ENCODE measurements at places on chromosomes 16 and 17.

- DNase-seq: no peak
These were observed 8.6 kb downstream of the NLRC5 start for GRCh38 chr16:56997931-56998330.

DNA sequence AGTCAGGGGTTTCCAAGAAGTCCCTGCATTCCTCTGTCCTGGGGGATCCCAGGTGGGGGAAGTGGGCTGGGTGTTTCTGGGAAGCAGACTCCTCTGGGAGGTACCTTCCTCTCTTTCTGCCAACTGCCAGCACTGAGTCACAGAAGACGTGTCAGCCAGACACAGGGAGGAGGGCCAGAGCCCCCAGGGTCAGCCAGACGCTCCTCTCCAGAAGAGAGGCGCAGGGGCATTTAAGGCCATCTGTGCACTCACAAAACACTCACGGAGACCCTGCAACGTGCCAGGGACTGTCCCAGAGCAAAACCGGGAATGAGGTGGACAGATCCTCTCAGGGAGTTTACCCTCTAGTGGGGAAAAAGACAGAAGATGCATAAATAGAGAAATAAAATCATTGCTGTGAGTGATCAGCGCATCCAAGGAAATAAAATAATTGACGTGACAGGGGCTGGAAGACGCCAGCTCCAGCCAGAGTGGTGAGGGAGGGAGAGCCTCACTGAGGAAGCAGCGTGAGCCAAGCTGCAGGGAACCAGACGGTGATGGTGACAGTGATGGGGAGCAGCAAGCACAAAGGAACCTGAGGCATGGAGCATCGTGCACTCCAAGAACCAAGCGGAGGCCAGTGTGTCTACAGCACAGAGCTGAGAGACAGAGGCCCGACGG, 105.4 kb downstream of the ZNF423 start:
- no peak for DNase-seq

DNA sequence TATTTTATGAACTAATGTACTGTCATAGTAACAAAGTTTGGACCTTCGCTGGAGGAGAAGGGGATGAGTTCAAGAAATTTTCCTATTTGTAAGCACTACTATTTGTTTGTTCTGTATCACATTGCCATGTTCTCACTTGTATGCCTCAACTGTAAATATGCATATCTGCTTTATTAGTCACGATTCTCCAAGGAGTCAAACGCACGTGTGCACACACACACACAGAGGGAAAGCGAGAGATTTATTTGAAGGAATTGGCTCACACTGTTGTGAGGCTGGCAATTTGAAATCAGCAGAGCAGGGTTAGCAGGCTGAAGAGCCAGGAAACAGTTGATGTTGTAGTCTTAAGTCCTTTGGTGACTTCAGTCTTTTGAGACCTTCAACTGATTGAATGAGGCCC, 24.9 kb upstream of the MYH2 start:
- DNase-seq: no peak

GRCh38 chr16:2466667-2467527, 4.2 kb upstream of the NTN3 start:
- no peak for DNase-seq

DNA sequence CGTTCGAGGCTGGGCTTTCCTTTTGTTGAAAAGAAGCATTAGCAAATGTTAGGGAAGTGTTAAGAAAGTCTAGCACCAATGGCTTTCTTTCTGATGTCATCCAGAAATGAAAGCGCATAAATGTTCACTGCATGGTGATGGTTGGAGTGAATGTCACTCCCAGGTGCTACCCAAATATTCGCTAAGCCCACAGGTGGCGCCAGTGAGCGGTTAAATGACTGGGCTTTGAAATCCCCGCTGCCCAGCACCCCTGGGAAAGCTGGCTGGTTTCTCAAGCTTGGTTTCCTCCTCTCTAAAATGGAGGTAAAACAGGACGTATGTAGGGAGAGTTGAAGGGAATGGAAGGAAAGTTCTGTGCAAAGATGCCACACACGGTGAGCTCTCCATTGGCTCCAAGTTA, 104.4 kb downstream of the IRX5 start:
- no peak for DNase-seq

DNA sequence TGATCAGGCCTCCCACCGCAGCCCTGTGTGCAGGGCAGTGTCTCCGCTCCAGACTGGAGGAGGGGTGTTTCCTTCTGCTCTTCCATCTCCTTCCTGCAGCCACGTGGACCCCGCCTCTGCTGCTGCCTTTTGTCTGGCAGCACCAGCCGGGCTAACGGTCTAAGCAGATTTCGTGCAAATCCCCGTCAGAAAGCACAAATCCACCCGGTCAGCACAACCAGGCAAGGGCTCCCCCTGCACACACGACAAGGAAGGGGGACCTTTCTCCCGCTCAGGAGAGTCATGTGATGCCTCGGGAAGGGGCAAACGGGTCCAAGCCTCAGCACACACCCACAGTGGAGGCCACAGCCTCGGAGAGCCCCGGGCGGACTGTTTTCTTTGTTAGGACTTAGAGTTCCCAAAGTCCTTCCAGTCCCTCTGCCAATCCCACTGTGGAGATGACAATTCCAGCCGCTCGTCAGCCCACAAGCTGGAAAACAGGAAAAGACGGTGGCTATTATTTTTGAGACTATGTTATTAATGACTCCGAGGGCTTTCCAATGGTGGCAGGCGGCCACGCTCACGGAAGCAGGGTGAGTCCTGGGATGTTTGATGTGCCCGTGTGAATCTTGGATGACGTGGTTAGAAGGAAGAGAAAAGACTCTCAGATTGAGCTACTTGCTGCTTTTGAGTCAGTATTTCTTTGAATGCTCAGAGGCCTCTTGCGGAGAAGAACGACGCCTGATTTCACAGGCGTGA, 22.5 kb upstream of the MEAK7 start:
- DNase-seq: no peak

DNA sequence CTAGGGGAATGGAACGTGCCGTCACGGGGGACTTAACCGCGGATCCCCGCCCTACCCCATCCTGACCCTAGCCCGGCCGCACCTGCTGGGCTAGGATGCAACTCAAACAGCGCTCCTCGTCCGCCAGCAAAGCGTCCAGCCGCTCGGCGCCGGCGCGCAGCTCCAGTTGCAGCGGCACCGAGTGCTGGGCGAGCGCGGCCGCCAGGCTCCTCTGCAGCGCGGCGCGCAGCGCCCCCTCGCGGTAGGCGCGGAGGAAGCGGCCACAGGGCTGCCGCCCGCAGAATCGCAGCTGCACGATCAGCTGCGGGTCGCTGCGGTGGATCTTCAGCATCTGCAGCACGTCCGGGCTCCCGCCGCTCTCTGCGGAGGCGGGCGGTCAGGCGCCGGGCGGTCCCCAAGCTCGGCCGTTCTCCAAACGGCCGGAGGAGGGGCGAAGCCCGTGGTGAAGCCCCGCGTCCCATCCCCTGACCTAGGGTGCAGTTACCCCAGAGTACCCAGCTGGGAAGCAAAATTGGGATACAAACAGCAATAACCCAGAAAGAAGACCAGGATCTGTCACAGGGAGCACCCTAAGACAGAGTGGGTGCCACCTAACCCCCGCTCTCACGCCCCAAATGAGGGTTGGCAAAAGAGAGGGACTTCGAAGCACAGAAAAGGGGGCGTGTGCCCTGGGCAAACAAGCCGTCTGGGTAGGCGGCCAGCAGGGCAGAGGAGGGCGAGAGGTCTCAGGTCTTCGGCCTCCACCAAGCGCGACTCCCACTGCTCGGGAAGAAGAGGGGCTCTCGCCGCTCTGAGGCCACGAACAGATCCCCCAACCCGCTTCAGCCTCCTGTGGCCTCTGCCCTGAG, 4.2 kb downstream of the TRADD start:
- DNase-seq: peak; percentile 36

DNA sequence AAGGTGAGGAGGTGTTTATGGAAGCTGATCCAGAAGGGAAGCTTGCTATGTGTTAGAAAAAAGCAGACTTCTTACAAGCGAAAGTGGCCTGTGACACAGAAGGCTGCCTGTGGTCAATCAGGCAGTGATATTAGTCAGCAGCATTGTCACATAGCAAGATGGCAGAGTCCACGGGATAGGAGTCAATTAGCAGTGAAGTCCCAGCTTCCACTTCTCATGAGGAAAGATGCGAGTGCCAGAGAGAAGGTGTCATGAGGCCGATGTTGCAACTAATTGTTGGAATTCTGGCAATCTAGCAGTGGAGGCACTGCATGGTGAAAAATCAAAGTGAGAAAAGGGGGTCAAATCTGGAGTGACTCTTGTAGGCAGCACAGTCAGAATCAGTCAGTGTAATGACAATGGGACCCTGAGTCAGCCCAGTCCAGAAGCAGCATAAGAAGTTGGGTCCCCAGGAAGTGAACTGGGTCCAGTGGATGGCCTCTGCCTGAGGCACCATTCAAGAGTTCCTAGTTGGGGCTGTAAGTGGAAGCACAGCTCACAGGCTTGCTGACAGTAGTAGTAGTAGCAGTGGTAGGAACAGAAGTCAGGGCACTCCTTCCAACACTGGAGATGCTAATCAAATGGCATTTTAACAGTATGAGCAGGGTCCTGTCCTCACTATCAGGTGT, 85.1 kb downstream of the TNFRSF13B start:
- no peak for DNase-seq

- peak; percentile 73 for DNase-seq
These were observed 37.7 kb downstream of the BAHCC1 start for GRCh38 chr17:81432941-81433340.

GRCh38 chr16:85556456-85557082, 56.6 kb upstream of the GSE1 start:
- DNase-seq: peak; percentile 27

- DNase-seq: no peak
These were observed 15.9 kb downstream of the ADPRM start for GRCh38 chr17:10713318-10713717.

DNA sequence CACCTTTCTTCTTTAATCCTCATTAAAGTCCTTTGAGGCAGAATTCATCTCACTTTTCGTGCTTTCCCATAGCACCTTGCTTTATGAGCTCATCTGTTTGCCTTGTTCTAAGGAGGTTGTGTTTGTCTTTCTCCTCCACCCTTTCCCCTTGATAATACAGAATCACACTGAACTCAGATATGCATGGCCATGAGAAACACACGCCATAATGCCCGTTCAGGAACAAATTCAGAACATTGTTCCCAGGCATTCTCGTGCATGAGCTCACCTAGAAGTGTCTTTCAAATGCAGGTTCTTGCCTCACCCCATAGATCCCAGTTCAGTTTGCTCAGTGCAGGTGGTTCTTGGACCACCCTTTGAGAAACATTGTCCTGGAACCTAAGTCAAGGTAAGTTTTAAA, 71.1 kb downstream of the TMEM114 start:
- peak; percentile 4 for DNase-seq

- DNase-seq: no peak
These were observed 477 bp downstream of the CENPV start for GRCh38 chr17:16352667-16353316.

DNA sequence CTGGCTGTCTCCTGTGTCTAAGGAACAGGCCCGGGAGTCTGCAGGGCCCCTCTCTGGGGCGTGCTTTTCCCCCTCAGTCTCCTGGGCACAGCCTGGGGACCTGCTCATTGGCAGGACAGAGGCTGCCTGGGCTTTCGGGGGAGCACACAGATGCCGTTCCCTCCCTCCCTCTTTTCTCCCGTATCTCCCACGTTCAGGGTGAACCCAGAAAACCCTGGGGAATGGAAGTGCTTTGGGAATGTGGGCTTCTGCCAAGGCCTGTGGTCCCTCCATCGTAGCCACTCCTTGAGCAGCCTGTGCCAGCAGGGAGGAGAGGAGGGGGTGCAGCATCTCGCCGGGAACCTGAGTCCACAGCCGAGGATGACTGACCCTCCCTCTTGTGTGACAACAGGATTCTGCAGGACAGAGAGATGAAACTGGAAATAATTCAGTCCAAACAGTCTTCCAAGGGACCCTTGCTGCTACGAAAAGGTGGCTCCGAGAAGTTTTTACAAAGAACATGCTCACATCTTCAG, 52.0 kb downstream of the RNF213 start:
- DNase-seq: no peak

GRCh38 chr17:65914784-65915342, 277.1 kb downstream of the CEP112 start:
- DNase-seq: no peak

DNA sequence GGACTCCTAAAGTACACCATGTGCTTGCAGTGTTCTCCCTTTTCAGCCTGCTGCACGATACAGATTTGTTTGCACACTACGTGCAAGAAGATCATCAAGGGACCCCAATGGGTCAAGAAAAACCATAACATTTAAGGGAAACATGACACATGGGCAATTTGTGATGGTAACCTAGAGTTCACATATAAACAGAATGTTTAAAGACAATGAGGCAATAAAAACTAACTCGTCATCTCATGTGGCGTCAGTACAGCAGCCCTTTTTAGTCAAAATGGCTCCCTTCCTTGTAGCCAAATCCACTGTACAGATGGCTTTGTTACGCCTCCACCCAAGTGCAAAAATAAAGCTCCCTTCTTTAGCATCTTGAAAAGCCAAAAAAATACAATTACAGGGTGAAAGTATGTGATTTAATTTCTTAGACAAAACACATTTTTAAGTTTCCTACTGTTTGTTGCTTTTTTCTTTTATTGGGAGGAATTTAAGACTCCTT, 173.7 kb downstream of the CDK5R1 start:
- DNase-seq: no peak

DNA sequence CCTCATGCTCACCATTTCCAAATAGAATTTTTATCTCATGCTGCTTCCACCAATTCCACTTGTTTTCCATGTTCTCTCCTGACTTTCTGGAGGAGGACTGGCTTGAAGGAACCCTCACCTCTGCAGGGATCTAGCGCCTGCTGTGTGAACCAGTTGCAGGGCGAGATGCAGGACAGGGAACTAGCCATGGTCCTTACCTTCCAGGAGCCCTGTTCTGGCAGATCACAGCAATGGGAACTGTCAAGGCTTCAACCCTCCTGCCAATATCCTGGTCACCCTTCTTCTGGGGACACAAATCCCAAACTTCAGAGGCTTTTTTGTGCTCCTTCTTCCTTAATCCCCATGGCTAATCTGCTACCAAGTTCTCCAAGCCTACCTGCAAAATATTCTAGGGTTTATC, 60.4 kb upstream of the MMP2 start:
- DNase-seq: no peak

GRCh38 chr16:29702269-29702668, 23.3 kb downstream of the QPRT start:
- DNase-seq: no peak

DNA sequence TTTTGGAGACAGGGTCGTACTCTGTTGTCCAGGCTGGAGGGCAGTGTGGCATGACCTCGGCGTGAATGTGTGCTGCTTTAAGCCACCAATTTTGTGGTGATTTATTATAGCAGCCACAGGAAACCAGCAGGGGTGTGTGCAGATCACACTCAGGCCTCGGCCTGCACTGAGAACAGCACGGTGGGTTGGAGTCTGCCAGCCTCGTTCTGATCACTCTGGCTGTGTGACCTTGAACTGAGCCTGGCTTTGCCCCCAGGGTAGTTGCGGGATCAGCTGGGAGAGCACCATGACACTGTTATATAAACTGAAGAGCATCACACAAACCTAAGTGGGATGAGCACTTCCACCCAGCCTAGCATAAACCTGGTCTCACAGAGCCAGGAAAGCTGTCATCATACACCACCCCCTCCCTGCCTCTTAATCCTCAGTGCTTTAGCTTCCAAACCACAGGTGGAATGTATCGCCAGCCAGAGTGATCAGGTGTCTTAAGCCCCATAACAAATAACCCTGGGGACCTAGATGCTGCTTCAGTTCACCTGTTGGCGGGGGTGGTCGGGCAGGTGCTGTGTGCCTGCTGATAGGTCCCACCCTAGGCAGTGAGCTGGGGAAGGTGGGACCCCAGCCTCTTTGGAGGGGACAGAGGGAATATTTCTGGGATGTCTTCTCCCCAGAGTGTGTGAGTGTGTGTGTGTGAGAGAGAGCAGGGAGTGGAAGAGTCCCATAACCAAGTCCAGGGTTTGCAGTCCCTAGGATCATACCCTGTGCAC, 28.6 kb upstream of the NDRG4 start:
- no peak for DNase-seq

- peak; percentile 14 for DNase-seq
These were observed 11.6 kb upstream of the MFAP4 start for GRCh38 chr17:19398301-19399181.

All from NCI-H2029 (cell line).